ENCODE measurements at places on chromosomes 16 and 17. TPM values are rescaled to one million over a fixed set of nuclear protein-coding genes. Genes with fewer than 3 reads are reported as not detected.

The KRTAP9-8 gene
- not detected for polyA plus RNA-seq

The CD300H gene
- polyA plus RNA-seq = not detected

The NPIPA8 gene
- polyA plus RNA-seq = 13.8 TPM

The ZP2 gene
- 0.03 TPM for polyA plus RNA-seq

The AIPL1 gene
- not detected for polyA plus RNA-seq

The GRB7 gene
- 13.2 TPM for polyA plus RNA-seq

The ARL4D gene
- polyA plus RNA-seq = 1.4 TPM

The TMEM107 gene
- 7.2 TPM for polyA plus RNA-seq

Data from sigmoid colon (tissue), 7 donors.